DMS153 (cell line): ENCODE measurements at places on chromosomes 1 and 21.

DNA sequence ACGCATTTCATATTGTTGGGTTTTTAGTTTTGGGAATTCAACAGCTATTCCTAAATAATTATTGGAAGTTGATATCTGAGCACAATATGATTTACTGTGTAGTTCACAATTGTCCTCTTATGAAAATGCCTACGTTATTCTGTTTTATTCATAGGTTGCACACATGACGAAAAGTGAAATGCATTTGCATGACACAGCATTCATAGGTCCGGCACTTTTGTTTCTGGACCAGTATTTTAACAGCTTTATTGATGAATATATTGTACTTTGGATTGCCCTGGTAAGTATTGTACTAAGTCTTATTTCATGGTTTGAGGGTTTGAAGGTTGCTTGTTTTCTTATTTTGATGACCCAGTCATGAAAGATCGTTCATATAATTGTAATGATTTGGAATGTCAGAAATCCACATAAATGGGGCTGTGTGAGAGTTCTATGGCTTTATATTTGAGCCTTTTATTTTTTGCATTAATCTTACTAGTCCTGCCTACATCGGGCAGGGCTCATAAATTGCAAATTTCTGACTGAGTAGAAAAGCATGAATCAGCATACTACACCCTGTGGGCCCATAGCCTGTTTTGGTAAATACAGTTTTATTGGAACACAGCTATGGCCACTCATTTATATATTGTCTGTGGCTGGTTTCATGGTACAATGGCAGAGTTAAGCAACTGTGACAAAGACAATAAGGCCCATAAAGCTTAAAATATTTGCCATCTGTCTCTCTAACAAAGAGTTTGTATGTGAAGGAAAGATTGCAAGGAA lies 17.0 kb downstream of the DENND2D start:
- no peak for DNase-seq

DNA sequence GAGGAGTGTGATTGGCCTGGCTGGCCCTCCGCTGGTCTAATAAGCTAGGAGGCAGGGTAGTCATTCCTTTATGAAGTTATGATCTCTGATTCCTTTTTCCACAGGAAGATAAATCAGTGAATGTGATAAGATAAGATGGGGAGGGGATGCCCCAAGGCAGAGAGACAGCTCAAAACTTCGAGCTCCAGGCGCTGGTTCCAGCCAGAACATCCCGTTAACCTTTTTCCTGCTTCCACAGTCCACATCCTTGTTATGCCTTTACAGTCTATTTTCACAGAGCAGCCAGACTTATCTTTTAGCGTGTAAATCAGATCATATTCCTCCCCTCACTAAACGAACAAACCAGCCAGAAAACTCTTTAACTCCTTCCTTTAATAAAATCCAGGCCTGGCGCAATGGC lies 38.5 kb upstream of the BMP8B start:
- no peak for DNase-seq

GRCh38 chr21:34713621-34714020 lies 44.8 kb downstream of the CLIC6 start:
- DNase-seq, result no peak

GRCh38 chr21:41961282-41961701 lies 7.5 kb upstream of the C2CD2 start:
- no peak for DNase-seq

DNA sequence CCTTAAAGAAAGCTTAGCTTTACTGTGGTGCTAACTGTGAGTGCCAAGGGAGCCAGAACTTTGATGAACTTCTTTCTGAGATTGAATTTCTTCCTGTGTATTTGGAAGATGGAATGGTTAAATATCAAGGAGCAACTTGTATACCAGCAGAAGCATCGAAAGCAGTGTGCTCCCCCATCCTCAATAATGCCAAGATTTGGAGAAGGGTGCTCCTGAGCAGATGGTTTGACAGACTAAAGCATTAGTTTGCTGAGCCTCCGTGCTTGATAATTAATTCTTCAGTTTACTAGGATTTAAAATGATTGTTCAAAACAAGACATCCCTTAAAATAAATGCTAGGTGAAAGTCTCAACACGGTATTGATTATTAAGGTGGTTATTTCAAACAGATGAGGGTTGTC lies 42.4 kb upstream of the AKT3 start:
- no peak for DNase-seq

- DNase-seq, result no peak
Observed at GRCh38 chr1:15167386-15167785, 13.8 kb downstream of the TMEM51 start.

- DNase-seq, result no peak
Observed at GRCh38 chr1:188427642-188428041, 1598.9 kb downstream of the PLA2G4A start.

DNA sequence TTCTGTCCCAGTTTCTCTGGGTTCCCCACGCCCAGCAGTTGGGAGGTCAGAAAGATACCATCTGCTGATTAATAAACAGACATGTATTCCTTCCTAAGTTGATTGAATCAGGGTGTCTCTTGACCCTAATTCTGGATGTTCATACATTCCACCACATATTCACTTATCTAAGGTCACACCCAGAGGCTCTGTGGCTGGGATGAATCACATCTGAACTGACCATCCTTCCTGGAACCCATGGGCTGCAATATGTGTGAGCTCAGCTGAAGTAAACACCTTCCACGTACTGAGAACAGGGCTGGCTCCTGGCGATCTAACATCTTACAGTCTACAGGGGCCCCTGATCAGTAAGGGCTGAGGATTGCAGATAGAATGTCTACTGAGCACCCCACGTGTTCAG lies 20.5 kb upstream of the TRABD2B start:
- no peak for DNase-seq

DNA sequence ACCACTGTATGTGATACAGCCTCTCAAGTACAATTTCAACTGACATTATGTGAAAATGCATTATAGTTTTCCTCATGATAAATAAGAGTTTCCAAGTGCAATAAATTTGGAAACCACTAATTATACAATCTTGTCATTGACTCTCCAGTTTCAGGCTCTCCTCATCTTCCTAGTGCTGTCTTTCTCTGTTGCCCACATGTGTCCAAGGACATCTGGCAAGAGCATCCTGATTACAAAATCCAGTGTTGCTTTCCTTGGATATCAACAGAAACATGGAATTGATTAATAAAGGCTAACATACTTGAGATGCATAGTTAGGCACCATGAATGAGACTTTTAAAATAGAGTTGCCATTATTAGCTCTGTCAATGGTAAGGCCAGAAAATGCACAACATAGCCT lies 15.6 kb upstream of the MAP10 start:
- no peak for DNase-seq

- DNase-seq, result no peak
Observed at GRCh38 chr1:184329245-184329953, 57.4 kb upstream of the C1orf21 start.

DNA sequence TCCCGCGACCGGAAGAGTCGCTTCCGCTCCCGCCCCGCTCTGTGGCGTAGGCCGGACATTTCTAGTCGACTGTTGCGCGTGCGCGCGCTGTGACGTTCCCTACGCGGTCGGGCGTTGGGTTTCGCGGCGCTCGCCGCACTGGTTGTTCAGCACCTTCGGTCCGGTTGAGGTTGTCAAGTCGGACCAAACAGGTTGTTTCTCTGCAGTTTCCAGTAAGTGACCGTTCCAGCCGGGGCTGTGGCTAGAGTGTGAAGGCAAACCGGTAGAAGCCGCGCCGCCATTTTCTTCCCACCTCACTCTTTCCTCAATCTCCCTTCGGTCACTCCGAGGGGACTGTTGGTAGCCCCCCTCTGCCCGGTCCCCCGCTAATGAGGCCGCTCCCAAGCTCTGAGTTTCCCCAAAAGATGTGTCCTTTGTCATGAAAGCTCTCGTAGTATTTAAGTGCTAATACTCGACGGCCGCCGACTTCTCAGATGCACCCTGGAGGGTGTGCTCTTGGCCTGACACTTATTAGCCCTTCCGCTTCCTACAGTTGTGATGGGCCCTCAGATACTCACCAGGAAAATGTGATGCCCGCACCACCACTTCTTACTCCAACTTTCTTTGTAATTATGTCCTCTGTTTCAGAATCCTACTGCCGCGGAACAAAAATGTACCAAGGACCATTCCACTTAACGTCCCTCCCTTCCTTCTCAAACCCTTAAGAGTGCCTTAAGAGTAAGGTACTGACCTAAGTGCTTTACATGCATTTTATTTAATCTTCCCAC lies 56.3 kb downstream of the TRAF5 start:
- DNase-seq, result peak; percentile 95

DNA sequence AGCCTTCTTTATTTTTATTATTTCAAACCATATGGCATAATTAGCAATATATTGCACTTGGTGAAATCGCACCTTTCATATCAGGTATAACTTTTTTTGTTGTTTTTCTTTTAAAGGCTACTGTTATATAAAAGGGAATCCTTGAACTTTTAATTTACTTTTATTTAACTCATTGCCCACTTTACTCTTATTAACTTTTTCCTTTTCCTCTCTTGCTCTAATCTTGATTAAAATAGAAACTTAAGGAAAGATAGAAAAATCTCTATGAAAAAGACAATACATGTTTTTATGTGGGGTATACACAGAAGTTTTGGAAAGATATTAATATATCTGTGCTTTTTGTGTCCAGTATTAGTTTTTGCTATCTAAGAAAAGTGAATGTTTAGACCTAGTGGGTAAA lies 805.8 kb downstream of the USP25 start:
- no peak for DNase-seq

DNA sequence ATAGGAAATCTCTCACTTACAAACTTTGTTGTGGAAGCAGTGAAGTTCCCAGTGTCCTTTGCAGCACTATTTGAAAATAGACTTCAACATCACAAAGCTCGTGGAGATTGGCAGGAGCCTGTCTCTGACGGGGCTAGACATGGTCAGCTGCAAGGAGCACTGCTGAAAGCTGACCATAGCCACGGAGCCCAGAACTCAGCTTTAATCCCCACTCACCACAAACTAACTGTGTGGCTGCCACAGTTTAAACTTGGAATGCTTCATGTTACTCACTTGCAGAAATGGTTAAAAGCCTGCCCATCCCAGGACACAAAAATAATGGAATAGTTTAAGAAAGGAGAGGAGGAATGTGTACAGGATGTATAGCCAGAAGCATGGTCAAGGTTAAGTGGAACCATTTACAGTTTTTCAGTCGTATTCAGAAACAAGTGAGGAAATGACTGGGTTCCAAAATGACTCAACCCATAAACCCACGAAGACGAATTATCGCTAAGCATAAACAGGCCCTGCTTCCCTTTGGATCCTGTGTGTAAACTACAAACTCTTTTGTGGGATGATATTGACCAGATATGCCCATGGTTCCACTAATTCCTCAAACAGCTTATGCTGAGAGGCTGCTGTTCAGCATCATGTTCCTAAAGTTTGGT lies 18.2 kb downstream of the DNALI1 start:
- DNase-seq, result no peak

DNA sequence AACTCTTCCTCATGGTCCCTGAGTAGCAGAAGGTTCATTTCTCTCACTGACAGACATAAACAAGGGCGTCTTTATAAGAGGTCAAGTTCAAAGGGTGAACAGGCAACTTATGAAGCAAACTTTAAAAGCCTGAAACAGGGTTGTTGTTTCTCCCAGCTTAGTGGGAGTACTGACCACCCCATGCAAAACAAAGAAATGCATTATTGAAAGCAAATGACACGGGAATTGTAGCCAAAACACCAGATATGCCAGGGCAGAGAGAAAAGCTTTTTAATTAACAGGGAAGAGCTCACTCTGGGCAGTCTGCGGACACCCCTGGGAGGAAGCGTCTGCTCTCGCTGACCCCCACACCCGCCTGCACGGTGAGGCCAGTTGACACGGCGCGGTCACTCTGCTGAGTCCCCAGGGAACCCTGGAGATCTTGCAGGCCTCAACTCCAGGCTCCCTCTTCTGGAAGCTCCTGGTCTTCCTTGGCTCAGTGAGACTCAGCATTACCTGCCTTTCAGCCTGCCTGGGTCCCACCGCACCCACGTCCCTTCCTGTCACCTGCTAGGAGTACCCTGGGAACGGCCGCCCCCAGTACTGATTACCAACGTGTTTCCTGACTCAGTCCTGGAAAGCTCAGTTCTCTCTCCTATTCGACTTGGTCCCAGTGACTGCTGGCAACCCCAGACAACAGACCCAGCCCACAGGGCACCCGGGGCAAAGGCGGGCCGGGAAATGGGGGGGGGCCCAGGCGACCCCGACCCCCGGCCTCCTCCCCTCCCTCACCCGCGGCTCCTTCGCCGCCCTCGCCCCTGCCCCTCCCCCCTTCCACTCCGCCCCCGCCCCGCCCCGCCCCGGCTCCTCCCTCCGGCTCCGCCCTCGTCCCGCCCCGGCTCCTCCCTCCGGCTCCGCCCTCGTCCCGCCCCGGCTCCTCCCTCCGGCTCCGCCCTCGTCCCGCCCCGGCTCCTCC lies 972 bp downstream of the CFAP410 start:
- peak; percentile 65 for DNase-seq
